ENCODE measurements at places on chromosomes 1 and 21.

DNA sequence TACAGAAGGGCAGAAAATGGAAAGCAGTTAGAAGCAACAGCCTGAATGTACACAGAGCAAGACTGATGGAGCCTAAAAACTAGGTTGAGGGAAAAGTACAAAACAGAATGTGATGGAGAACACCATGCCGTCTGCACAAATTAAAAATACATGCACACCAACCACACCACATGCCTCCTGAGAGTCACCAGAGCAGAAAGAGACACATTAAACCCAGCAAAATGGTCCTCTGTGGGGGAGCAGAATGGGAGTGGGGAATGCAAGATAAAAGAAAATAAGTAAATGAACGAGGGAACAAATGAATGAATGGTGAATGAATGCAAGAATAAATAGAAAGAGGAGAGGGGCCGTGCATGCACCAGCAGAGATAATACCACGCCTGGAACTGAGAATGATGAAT, 24.1 kb downstream of the PADI2 start:
- H3K27ac ChIP-seq, result no peak overlapping the region
- peaks cover 2% of the 10 kb centered on the region for H3K4me1 ChIP-seq
- no peak for DNase-seq
- no peaks in the 10 kb centered on the region for H3K36me3 ChIP-seq

DNA sequence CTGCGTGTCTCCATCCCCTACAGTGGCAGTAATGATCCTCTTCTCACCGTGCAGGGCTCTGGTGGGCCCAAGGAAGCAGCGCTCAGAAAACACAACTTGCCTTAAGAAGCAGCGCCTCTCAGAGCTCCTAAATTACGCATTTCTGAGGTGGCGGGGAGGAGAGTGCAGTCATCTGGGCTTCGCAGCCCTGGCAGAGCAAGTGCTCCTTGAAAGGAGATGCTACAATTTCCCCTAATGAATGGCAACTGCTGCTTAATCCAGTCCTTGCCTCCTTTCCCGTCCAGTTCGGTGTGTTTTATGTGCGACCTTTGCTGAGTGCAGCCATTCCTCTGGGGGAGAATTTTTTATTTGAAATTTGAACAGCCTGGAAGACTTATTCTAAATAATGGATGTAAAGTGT, 287.3 kb downstream of the PTPRU start:
- H3K4me3 ChIP-seq, result no peak overlapping the region
- no peaks in the 10 kb centered on the region for H3K36me3 ChIP-seq
- H3K27ac ChIP-seq, result no peak overlapping the region
- no peak for DNase-seq

- H3K4me3 ChIP-seq, result no peak overlapping the region
- H3K27me3 ChIP-seq, result peaks cover 4% of the 10 kb centered on the region
- DNase-seq, result no peak
- H3K27ac ChIP-seq, result no peak overlapping the region
Observed at GRCh38 chr1:47002211-47002610, 21.3 kb upstream of the CYP4X1 start.

DNA sequence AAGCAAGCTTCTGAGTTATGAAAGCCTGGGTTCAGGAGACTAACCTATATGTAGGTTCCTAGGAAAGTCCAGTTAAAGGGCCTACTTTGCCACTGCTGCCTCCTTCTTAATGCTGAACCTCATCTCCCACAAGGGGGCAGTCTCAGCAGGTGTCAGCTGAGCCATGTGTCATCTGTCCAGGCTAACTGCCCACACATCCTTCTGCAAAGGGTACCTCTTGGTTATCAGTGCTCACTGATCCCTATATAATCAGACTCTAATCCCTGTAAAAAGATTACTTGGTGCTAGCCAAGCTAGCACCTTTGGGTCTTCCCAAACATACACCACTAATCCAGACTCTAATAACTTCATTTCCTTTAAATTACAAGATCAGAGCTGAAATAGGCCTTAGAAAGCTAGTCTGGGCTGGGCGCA, 9.0 kb downstream of the PRDX1 start:
- no peaks in the 10 kb centered on the region for H3K27me3 ChIP-seq
- H3K36me3 ChIP-seq, result peaks cover 21% of the 10 kb centered on the region
- H3K27ac ChIP-seq, result no peak overlapping the region
- H3K4me1 ChIP-seq, result no peaks in the 10 kb centered on the region
- DNase-seq, result peak; percentile 80
- H3K4me3 ChIP-seq, result no peak overlapping the region

DNA sequence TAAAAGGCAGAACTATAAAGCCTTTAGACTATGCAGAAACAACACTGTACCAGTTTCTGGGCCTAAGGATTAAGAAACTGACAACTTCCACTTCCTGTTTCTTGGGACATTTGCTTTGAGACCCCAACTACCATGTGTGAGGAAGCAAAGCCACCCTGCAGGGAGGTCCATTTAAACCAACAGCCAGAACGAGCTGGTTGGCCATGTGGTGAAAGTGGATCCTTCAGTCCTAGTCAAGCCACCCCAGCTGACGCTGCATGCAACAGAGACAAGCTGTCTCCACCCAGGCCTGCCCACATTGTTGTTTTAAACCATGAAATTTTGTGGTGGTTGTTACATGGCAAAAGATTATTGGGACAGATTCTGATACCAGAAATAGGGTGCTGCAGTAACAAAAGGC, 31.8 kb upstream of the SLFNL1 start:
- no peak for DNase-seq
- peaks cover 55% of the 10 kb centered on the region for H3K36me3 ChIP-seq
- H3K4me1 ChIP-seq, result no peaks in the 10 kb centered on the region
- H3K27me3 ChIP-seq, result no peaks in the 10 kb centered on the region
- H3K4me3 ChIP-seq, result no peak overlapping the region

- no peaks in the 10 kb centered on the region for H3K27me3 ChIP-seq
- DNase-seq, result peak; percentile 80
- no peak overlapping the region for H3K4me3 ChIP-seq
- H3K4me1 ChIP-seq, result peaks cover 16% of the 10 kb centered on the region
Observed at GRCh38 chr1:173175514-173176145, 31.5 kb downstream of the TNFSF4 start.

GRCh38 chr1:76835203-76835602, 32.1 kb upstream of the ST6GALNAC5 start:
- DNase-seq, result no peak
- no peaks in the 10 kb centered on the region for H3K27me3 ChIP-seq
- H3K4me1 ChIP-seq, result no peaks in the 10 kb centered on the region

- peaks cover 7% of the 10 kb centered on the region for H3K36me3 ChIP-seq
- no peak for DNase-seq
- H3K4me1 ChIP-seq, result peaks cover 6% of the 10 kb centered on the region
- H3K4me3 ChIP-seq, result peak overlapping the region; percentile 92
- no peak overlapping the region for H3K27ac ChIP-seq
Observed at GRCh38 chr1:224358237-224358636, 1.6 kb downstream of the CNIH4 start.

- peaks cover 4% of the 10 kb centered on the region for H3K36me3 ChIP-seq
- H3K27ac ChIP-seq, result no peak overlapping the region
- no peak for DNase-seq
Observed at GRCh38 chr1:202568826-202569225, 141.4 kb downstream of the SYT2 start.

DNA sequence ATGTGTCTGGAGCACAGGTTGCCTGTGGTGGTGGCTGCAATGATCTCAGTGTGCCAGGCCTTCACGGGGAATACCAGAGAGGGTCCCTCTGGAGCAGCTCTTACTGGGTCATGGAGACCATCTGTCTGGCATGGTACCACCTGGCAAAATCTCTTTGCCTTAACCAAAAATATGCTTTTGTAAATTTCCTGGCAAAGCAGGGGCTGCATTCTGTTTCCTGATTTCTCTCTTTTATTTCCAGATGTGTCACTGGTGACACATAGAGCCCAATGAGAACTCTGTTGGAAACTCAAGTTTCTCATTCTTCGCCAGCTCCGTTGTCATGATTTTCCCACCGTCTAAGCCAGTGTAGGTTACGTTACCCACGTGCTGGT, 136.5 kb downstream of the FGGY start:
- no peaks in the 10 kb centered on the region for H3K27me3 ChIP-seq
- H3K27ac ChIP-seq, result no peak overlapping the region
- no peak for DNase-seq
